Upper lobe of left lung (tissue), 6 donors: ENCODE measurements at places on chromosomes 1 and 21. TPM values are rescaled to one million over a fixed set of nuclear protein-coding genes. Genes with fewer than 3 reads are reported as not detected.

The LCE6A gene
- not detected for total RNA-seq

GRCh38 chr1:73813716-73814115 lies 384.3 kb downstream of the LRRIQ3 start:
- H3K36me3 ChIP-seq: no peaks in the 10 kb centered on the region
- H3K27me3 ChIP-seq: no peaks in the 10 kb centered on the region
- H3K4me3 ChIP-seq: no peak overlapping the region
- DNase-seq: no peak
- no peaks in the 10 kb centered on the region for H3K4me1 ChIP-seq

DNA sequence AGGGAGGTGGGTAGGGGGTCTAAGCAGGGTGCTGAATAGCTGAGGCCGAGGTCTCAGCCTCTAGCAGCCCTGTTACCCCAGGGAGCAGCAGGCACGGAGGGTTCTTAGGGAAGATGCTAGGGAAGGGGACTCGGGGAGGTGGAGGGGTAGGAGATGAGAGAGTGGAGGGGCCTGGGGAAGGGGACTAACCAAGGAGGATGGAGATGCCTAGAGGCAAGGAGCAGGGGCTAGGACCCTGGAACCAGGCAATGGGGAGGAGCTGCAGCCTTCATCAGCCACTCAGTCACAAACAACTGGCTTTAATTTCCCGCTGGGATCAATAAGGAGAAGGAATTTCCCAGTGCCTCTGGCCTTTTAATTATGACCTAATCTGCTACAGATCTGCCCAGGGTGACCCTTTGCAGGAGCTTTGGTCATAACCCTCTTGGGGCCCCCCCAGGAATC lies 2.9 kb upstream of the CRABP2 start:
- DNase-seq: no peak
- no peak overlapping the region for H3K27ac ChIP-seq
- H3K4me1 ChIP-seq: peaks cover 29% of the 10 kb centered on the region
- no peaks in the 10 kb centered on the region for H3K36me3 ChIP-seq
- peaks cover 23% of the 10 kb centered on the region for H3K27me3 ChIP-seq

GRCh38 chr1:47578026-47578720 lies 140.3 kb downstream of the FOXD2 start:
- peaks cover 12% of the 10 kb centered on the region for H3K4me1 ChIP-seq
- H3K36me3 ChIP-seq: no peaks in the 10 kb centered on the region
- H3K4me3 ChIP-seq: no peak overlapping the region
- no peak for DNase-seq
- peak overlapping the region; percentile 54 for H3K27ac ChIP-seq

DNA sequence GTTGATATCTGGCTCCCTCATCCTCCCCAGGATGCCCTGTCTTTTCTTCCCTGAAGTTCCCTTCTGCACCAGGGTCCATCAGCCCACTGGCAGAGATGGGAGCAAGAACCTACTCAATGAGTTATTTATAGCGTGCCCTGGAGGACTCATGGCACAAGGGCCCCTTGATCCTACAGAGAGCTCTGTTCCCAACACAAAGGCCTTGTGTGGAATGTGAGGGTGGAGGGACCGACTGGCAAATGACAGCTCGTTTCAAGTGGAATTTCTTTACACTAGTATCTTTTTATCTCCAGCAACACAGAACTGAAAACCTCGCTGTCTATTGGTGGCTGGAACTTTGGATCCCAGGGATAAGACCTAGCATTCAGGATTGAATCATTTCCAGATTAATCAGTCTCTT lies 22.4 kb downstream of the CHI3L2 start:
- H3K36me3 ChIP-seq: no peaks in the 10 kb centered on the region
- H3K4me1 ChIP-seq: no peaks in the 10 kb centered on the region
- H3K27me3 ChIP-seq: no peaks in the 10 kb centered on the region
- no peak overlapping the region for H3K27ac ChIP-seq
- DNase-seq: no peak
- no peak overlapping the region for H3K4me3 ChIP-seq

- no peak within 1 kb of the TSS for H3K27ac ChIP-seq
- H3K36me3 ChIP-seq: no peaks in the 10 kb centered on the region
- no peak within 1 kb of the TSS for H3K4me3 ChIP-seq
- no peaks in the 10 kb centered on the region for H3K27me3 ChIP-seq
- no peak for DNase-seq
Measured at GRCh38 chr1:204196068-204196795, at the start of gene KISS1. KISS1 (minus strand) TSS chr1:204196491; CDS start chr1:204192876, 3,615 bp downstream.

- no peaks in the 10 kb centered on the region for H3K27me3 ChIP-seq
- H3K27ac ChIP-seq: peak overlapping the region; percentile 63
- H3K4me3 ChIP-seq: no peak overlapping the region
- DNase-seq: no peak
Measured at GRCh38 chr1:147762233-147763024, 2.0 kb upstream of the GJA5 start.

DNA sequence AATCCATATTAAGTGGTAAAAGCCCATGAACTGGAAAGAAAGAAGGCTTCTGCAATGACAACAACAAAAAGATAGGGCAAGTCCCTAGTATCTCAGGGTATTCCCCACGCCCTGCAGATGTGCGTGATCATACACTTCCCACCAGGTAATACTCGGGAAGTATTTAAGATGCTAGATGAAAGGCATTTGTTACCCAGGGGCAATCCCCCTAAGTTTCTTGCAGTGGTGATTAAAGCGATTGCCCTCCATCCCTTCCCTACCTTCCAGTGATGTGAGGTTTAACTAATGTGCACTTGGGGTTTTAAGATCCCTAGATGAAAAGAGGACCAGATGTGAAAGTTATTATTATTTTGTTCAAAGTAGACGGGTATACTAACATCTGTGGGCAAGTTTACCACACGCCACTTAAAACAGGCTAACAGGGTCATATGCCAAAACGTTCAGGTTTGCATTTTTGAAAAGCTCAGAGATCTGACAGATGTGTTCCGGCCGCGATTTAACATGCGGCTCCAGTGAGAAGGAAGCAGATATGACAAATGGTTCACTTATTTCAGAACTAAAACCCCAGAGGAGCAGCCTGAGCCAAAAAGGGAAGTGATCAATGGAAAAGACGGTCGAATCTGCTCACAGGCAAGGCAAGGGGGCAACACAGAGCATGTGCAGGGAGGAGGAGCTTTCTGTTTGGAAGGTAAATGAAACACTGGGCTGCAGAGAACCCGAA lies 17.4 kb downstream of the TIAM1 start:
- H3K27me3 ChIP-seq: no peaks in the 10 kb centered on the region
- H3K4me3 ChIP-seq: no peak overlapping the region
- no peak for DNase-seq
- no peak overlapping the region for H3K27ac ChIP-seq
- H3K36me3 ChIP-seq: no peaks in the 10 kb centered on the region
- no peaks in the 10 kb centered on the region for H3K4me1 ChIP-seq
